ENCODE measurements at places on chromosomes 1 and 21.

- no peak for DNase-seq
Measured at GRCh38 chr1:223621312-223621734, 44.2 kb downstream of the CAPN8 start.

GRCh38 chr1:75234562-75234961, 100.4 kb downstream of the LHX8 start:
- DNase-seq = no peak

- DNase-seq = no peak
Measured at GRCh38 chr1:205068457-205069040, 15.7 kb downstream of the TMEM81 start.

DNA sequence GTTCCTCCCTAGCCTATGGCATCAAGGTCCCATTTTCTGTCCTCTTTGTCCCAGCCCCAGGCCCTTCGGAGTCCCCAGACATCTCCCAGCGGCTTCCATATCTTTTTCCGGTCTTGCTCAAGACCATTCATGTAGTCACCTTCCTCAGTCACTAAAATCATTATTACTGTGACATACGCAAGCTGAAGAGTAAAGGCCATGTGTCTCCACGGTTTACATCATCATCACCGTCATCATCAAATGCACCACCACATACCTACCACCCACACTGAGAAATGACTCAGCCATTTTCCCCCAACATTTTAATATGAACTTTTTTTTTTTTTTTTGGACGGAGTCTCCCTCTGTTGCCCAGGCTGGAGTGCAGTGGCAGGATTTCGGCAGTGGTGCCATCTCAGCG, 43.4 kb downstream of the FHAD1 start:
- DNase-seq = peak; percentile 17

DNA sequence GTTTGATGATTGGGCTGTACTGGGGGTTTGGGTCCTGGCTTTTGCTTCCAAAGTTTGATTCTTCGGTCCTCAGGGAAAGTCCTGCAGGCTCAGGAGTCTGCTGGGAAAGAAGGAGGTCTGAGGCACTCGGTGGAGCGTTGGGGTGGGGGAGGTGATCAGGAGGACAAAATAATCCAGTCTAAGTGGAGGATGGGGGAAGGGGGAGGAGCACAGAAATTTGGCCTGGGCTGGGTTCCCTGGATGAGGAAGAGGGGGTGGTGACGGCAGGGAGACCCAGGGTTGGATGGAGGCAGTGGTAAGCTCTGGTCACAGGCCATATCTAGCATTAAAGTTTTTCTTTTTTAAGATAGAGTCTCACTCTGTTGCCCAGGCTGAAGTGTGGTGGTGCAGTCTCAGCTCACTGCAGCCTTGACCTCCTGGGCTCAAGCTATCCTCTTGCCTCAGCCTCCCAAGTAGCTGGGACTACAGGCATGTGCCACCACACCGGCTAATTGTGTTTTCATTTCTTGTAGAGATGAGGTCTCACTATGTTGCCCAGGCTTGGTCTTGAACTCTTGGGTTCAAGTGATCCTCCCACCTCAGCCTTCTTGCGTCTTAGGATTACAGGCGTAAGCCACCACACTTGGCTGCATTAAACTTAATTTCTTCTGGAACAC, 6.8 kb downstream of the SH2D2A start:
- DNase-seq = no peak
